Stimulated activated CD8-positive, alpha-beta memory T cell treated with anti-CD3 and anti-CD28 coated beads, Interleukin-12 subunit alpha, Interleukin-12 subunit beta, amount 100 ng/mL, for 4 hours (primary cell): ENCODE measurements at places on chromosomes 1 and 21.
A peak's percentile ranks its signal among the peaks of the same experiment; 100 is the strongest.

GRCh38 chr1:100253552-100253951, 3.9 kb upstream of the DBT start:
- DNase-seq, result no peak

- no peak for DNase-seq
Measured at GRCh38 chr21:41418393-41418792, 7.6 kb upstream of the MX1 start.

DNA sequence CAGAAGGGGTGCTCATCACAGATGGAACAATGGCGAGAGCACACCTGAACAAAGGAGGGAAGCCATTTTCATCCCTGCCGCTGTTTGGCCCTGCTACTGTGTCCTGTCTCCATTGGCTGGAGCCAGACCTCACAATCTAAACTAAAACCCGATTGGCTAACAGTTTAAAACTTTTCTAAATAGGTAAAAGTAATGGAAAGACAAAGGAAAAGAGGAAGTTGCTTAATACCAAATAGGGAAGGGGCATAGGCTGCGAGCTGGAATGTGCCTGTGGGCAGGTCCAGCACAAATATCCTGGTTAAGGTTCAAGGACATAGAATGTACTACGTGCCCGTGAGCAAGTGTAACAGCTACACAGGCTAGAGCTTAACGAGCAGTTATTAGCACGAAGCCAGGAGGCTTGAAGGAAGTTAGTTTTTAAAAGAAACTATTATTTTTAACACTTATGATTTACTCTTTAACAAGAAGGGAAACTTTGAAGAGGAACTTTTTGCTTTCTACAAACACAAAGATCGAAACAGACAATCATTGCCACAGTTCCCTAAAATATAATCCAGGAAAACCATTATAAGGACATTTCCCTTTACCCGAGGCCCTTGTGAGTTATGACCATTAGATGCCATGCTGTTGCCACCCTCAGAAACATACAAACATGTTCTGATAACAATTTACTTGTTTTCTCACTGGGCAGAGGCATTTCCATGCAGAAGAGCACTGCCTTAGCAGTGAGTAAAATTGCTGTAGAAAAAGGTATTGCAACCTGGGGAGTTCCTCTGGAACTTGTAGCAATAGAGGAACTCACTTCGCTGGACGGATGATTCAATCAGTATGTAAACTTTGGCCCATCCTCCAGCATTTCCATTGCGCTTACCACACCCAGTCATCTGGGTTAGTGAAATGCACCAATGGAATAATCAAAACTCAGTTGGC, 4.8 kb upstream of the PTTG1IP start:
- no peak for DNase-seq

DNA sequence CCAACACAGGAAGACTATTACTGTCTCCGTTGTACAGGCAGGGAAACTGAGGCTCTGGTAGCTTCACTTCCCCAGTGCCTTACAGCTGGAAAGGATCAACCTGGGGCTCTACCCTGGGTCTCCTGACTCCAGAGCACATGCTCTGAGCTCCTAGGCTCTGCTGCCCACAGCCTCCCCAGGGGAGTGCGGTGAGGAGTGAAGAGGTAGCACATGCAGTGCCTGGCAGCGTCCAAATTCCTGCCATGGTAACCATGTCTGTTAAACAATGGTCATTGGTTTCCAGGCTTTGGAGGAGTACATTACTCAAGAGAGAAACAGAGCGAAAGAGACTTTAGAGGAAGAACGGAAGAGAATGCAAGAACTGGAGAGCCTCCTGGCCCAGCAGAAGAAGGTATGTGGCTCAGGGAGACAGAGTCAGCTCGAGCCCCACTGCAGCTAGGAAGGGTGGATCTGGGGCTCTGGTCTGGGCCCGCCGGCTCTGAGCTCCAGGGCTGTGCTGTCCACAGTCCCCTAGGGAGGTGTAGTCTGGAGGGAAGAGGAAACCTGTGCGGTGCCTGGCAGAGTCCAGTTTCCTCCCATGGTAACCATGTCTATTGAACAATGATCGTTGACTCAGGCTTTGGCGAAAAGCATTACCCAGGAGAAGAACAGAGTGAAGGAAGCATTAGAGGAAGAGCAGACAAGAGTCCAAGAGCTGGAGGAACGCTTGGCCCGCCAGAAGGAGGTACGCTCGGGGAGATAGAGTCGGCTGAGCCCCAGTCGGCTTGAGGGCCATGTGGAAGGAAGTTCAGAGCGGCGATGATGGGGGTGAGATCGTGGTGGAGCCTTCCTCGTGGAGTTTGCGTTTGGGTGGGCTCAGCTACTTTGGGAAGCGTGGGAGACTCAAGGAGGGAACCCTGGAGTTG, 64.6 kb upstream of the EFHD2 start:
- DNase-seq, result no peak

- DNase-seq, result no peak
Measured at GRCh38 chr1:34987018-34987417, 1.9 kb upstream of the TMEM35B start.

DNA sequence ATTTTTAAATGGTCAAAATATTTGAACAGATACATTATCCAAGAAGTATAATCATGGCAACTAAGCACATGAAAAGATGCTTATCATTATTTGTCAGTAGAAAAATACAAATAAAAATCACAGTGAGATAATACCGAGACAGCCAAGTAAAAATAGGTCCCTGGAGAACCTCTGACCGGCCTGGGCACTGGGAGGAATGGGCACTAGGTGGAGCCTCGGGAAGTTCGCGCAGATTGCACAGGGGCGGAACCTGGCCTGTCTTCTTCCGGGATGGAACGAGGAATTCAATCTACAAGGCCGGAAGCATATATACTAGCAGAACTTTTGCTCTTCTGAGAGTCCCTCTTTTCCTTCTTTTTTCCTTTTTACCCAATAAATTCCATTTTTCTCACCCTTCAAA, 148.5 kb upstream of the CHRM3 start:
- DNase-seq, result no peak

- DNase-seq, result no peak
Measured at GRCh38 chr1:1826356-1827088, 48.3 kb upstream of the NADK start.

- DNase-seq, result no peak
Measured at GRCh38 chr1:234093741-234094140, 189.3 kb downstream of the SLC35F3 start.

- no peak for DNase-seq
Measured at GRCh38 chr1:112046630-112047029, 57.2 kb upstream of the KCND3 start.

GRCh38 chr1:101293461-101294051, 56.7 kb downstream of the S1PR1 start:
- no peak for DNase-seq

DNA sequence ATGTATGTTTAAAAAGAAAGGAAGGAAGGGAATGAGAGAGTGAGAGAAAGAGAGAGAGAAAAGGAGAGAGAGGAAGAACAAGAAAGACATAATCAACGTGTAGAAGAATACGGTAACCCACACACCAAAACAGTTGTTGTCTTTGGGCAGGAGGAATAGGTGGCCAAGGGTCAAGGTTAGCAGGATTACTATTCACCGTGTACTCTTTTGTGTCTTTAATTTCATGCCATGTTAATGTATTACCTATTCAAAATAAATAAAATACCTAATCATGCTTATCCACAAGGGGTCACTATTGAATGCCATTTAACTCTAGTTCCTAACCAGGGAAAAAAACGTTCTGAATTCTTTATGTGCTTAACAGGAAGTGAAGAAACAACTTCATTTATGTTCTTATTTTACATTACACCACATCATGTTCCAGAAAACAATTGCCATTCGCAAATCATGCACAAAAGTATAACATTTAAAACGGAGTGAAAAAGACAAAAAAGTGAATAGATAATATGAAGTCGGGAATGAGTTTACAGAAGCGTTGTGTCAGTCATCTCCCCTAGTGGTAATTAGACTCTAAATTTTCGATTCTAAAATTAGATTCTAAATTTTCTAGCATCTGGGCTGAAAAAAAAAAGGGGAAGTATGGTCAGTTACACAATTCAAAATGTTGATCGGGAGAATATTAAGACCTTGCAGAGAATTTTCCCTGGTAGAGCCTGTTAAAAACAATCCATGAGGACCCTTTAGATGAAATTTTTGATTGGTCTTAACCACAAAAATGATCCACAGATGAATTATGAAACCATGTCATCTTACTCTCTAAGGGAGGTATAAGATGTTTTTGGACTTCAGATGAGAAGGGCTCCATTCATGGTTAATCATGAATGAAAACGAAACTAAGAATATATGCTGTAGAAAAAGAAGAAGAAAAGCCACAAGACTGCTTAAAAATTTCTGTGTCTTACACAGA, 700 bp upstream of the KMO start:
- no peak for DNase-seq

GRCh38 chr1:180898441-180899219, 14.1 kb upstream of the KIAA1614 start:
- no peak for DNase-seq

DNA sequence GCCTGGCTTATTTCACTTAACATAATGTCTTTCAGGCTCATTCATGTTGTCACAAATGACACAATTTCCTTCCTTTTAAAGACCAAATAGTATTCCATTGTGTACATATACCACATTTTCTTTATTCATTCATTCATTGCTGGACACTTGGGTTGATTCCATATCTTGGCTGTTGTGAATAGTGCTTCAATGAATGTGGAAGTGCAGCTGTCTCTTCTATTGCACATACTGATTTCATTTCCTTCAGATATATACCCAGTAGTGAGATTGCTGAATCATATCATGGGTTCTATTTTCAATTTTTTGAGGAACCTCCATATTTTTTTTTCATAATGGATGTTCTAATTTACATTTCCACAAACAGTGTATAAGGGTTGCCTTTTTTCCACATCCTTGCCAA, 38.6 kb upstream of the WLS start:
- no peak for DNase-seq

DNA sequence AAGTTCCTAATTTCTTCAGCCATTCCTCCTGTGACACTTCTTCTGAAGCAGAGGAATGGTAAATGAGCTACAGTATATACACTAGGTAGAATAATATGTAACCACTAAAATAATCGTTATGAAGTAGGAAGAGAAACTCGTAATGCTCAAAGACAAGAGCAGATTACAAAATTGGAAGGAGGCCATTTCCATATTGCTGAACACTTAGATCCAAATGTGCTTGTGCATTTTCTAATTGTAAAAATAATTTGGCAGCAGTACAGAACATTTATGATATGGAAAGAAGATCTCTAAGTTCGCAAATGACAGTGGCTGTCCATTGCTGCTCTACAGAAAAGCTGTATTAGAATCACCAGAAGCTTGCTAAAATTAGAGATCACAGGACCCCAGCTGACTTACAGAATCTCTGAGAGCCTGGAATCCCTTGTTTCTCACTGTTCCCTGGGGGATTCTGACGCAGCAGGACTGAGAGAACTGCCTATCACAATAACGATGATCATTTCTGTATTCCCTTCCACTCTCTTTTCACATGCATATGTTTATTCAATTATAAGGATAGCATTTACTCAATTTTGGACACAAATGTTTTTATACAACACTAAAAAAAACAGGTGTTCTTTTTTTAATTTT, 242.1 kb downstream of the OMA1 start:
- no peak for DNase-seq

DNA sequence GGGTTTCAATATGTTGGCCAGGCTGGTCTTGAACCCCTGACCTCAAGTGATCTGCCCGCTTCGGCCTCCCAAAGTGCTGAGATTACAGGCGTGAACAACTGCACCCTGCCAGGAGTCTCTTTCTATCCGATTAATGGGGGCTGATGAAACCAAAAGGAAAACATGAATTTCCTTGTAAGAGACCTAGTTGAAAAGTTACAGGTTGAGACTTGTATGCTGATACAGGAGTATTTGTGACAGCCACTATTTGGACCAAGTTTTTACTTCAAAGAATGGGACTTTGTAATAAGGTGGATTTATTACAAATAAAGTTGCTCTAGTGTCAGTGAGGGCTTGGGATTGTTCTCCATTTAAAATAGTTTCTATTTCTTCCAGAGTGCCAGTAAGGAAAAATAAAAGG, 43.6 kb upstream of the TMEM61 start:
- no peak for DNase-seq

GRCh38 chr1:16420424-16421118, 16.7 kb downstream of the SPATA21 start:
- DNase-seq, result peak; percentile 32

DNA sequence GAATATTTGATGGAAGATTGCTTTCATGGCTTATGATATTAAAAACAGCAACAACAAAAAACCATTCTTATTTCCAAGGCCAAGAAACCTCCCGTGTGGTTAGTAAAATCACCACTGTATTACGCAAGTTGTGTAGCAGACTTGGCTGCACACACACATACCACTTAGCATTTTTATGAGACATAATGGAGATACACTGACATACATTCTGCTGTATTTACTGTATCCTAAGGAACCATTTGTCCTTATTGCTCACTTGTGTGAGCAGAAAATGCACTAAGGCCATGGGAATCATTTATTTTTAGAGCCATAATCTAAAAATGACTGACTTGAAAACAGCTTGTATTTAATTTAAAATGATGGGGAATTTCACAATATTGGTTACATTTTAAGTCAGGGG, 584 bp upstream of the C1orf141 start:
- DNase-seq, result no peak

- no peak for DNase-seq
Measured at GRCh38 chr1:167185974-167186657, 34.6 kb upstream of the POU2F1 start.

GRCh38 chr1:116880917-116881316, 28.8 kb upstream of the PTGFRN start:
- DNase-seq, result no peak

GRCh38 chr1:77579547-77579946, 102.9 kb downstream of the ZZZ3 start:
- DNase-seq, result no peak

DNA sequence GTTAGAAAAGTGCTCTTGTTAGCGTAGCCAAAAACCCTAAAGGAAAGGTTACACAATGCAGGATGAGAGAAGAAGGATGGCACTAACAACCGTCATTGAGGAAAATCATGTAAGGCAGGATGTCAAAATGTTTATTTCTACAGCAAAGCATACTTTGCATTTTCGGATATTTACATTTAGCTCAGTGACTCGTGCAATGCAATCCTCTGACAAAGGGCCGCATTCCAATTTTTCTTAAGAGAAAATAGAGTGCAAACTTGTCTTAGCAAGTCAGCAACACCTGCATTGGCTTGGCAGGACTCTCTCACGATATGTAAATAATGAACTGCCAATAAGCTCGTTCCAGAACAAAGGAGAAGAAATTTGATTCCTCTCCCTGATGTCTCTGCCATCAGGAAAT, 33.3 kb downstream of the TIAM1 start:
- DNase-seq, result no peak

DNA sequence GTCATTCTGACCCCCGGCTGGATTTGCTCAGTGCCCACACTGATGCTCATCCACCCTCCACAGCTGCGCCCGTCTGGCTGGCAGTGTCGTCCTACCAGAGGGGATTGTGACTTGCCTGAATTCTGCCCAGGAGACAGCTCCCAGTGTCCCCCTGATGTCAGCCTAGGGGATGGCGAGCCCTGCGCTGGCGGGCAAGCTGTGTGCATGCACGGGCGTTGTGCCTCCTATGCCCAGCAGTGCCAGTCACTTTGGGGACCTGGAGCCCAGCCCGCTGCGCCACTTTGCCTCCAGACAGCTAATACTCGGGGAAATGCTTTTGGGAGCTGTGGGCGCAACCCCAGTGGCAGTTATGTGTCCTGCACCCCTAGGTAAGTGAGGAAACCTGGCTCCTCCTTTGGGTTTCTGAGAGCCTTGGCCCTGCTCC, 5.7 kb upstream of the EFNA4 start:
- no peak for DNase-seq
